ENCODE measurements at places on chromosomes 5 and 9.

GRCh38 chr9:114488398-114489129 is 16.7 kb downstream of the WHRN start:
- no peak for DNase-seq

GRCh38 chr9:135239769-135240141 is 152.3 kb downstream of the OLFM1 start:
- no peak for DNase-seq

GRCh38 chr9:9215050-9215449 is 1397.8 kb downstream of the PTPRD start:
- no peak for DNase-seq

DNA sequence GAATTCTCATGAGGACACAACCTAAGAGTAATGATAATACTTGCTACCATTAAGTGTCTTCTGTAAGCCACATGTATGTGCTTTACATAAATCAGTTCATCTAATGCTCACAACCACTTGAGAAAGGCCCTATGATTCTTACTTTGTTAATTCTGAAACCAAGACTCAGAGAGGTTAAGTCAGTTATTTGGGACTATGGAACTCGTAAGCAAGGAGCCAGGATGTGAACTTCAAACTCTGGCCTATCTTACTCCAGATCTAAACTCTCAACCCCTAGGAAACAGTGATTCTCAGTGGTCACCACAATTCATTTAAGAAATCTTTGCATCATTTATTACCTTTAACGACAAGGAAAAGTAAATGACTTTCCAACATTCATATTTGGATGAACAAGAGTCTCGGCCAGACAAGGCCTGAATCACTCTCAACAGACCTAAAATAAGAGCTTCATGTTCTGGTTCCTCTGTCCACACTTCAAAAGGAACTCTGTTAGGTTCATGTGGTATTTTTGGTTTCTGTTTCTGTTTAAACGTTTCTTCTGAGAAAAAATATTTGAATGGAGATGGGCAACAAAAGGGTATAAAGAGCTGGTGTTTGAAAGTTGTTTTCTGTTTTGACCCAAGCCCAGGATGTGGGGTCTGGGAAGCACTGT is 104.8 kb downstream of the LPAR1 start:
- DNase-seq, result no peak

GRCh38 chr9:110329639-110330230 is 7.9 kb downstream of the TXNDC8 start:
- no peak for DNase-seq

- DNase-seq, result no peak
Observed at GRCh38 chr5:3751846-3752245, 156.2 kb downstream of the IRX1 start.

- DNase-seq, result no peak
Observed at GRCh38 chr5:172521338-172521932, 67.1 kb upstream of the SH3PXD2B start.

DNA sequence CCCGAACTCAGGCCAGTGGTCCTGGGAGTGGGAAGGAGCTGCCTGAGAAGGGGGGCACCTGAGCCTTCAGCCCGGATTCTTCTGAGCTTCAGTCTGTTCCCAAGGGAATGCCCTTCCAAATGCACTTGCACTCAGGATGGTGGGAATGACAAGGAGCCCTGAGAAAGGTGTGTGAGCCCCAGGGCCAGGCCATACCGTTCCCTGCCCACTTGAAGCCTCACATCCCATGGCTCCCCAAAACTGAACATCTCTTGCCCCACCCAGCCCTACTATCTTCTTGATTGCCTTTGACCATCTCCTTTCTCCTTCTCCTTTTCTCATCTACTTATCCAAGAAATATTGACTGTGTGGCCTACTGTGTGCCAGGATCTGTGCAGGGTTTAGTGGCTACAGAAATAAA is 84.4 kb upstream of the HSPA9 start:
- no peak for DNase-seq

- DNase-seq, result no peak
Observed at GRCh38 chr9:10055886-10056395, 556.9 kb downstream of the PTPRD start.

- DNase-seq, result no peak
Observed at GRCh38 chr5:136159457-136159856, 26.8 kb downstream of the SMAD5 start.

DNA sequence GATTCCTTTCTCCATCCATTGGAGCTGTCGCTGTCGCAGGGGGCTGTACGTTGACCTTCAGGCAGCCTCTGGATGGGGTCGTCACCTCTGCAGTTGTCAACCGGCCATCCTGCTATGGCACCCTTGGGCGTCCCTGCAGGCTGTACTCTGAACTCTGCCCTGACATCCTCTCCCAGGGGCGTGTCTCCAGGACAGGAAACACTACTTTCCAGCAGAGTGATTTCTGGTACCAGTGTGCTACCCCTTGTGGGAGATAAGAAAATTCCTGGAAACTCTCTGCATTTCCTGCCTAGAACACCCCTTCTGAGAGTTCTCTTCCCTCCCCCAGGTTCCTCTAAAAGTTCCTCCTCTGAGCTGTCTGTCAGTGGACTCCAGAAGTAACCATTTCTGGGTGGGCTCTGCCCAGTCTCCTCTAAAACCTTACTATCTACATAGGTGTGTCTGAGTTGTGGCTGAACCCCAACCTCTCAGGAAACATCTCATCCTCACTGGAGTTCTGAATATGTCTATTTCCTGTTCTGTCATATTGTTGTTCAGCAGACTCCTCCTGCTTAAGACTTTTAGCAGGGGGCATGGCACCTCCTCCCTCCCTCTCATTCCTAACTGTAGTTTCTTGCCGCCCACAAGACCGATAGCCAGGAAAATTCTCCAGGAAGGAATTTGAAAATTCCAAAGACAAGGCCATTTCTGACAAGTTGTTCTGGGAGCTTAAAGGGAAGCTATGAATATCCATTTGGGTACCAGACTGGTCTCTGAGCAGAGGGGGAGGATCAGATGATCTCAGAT is 145.3 kb upstream of the RASEF start:
- DNase-seq, result no peak

GRCh38 chr5:143182106-143182505 is 221.4 kb downstream of the NR3C1 start:
- DNase-seq, result no peak

GRCh38 chr5:133114166-133114932 is 62.5 kb downstream of the HSPA4 start:
- DNase-seq, result no peak

DNA sequence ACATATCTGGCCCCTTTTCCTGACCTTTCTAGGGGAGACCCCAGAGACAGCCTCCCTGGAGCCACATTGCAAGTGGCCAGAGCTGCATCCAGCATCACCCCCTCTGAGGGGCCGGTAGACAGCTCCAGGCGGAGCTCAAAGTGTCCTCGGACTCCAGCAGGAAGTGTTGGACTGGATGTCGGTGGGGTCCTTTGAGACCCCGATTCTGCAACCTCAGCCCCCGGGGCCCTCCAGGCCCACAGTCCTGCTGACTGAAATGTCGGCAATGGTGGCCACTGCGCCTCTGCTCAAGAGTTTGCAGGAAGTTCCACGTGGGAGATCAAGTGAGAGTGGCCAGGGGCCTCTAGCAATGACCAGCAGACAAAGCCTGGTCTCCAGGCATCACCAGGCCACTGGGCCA is 115.9 kb upstream of the FOXD4L5 start:
- DNase-seq, result no peak

DNA sequence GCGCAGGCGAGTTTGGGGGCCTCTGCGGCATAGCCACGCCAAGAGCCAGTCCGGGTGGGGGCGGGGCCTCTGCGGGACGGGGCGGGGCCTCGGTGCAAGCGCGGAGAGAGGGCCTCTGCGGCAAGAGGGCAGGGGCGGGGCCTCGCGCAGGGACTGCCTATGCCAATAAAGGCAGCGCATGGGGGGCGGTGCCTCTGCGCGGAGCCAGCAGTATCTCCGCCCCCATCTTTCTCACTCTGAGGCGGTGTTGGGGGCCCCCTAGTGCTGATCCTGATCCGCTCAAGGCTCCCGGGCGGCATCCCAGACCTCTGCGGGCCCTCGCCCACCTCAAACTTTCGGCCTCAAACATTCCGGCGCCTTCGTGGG is 9.2 kb upstream of the GPRIN1 start:
- peak; percentile 43 for DNase-seq

DNA sequence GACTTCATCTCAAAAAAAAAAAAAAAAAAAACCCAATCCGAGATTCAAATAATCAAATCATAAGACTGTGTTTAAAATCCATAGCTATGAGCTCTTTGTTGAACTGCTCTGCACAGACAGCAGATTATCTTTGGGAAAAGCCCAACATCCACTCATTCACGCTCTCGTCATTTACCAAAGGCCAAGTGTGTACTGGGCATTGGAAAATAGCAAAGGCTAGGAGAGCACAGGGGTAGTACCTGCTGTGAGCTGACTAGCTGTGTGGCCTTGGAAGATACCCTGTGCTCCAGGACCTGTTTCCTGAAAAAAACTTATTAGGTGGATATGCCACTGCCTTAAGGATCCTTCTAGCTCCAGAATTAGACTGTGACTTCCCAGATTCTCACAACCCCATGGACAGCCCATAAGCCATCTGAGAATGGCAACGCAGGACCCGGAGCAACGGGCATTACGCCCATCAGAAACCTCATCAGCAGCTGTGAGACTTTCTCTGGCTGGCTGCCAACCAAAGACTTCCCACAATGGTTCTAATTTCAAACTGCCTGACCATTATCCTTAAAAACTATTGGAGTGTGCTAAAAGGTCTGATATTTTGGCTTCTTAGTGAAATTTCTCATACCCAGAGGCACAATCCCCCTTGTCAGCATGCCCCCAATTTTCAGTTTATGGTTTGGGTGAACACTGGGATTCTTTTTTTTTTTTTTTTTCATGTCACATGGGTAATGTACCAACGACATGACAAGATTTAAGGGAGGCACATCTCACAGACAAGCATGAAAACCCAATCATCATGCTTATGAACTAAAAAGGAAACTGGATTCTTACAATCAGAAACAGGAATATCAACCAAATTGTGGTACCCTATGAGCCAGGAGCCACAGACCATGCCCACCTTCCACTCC is 16.8 kb downstream of the SERINC5 start:
- DNase-seq, result no peak

GRCh38 chr5:14240359-14240758 is 97.2 kb downstream of the TRIO start:
- DNase-seq, result no peak

DNA sequence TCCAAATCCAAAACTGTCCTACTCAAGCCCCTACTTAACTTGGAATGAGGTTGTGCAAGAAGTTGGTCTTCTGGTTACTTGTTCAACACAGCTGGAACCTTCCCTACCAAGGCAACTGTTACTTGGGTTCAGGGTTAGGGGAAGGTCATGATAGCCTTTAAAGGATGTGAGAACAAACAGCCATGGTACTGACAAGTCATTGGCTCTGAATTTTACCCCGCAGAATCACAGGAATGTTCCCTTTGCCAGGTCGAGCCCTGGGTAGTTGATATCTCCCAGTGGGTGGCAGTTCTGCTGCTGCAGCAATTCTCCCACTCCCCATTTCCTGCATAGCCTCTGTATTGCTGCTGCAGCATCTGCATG is 396.1 kb upstream of the MPDZ start:
- no peak for DNase-seq

GRCh38 chr9:16370647-16371046 is 499.8 kb downstream of the BNC2 start:
- no peak for DNase-seq

GRCh38 chr9:2559192-2560152 is 62.1 kb upstream of the VLDLR start:
- DNase-seq, result no peak

DNA sequence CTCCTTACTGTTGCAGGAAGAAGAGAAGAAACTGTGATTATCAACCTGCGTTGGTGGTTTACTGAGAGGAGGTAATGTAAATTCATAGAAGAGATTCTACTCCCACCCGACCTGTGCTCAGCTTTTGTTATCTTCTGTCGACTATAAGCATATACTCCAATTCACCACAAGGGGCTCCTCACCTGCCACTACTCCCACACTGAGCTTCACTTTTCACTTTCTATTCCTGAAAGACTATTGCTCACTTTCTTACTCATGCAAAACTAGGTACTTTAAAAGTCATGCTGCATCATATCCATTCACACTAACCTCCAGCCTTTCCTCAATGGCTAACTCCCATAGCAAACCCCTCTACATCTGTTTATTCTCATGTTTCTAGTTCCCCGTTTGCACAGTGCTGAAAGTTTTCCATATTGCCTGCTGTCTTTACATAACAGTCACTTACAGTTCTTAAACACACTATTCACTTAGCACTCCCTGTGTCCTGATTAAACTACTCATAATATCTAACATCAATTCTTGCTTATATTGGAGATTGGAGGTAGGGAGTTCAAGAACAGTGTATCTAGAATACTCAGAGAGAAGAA is 1062.6 kb downstream of the NR2F1-AS1 start:
- no peak for DNase-seq

All from activated effector memory CD4-positive, alpha-beta T cell treated with Interleukin-2 at 50 U/mL for 16 hours (primary cell).